Calu3 (cell line): ENCODE measurements at places on chromosomes 7 and 10.

DNA sequence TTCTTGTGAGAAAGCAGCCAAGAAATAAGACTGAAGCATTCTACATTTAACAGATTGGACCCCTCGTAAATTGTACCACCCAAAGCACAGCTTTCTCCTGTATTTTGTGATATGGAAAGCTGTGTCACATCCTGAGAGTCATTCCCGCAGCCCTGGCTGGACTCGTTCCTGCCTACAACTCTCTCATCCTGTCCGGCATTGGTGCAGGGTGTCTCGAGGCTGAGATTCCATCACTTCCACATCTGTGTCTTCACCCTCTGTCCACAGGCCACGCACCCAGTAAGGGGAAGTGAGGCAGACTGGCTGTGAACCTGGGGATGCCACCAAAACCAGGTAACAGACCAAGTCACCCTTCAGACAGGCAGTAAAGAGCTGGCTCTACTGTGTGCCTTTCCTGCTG is 146.2 kb upstream of the KLF6 start:
- no peak for DNase-seq

DNA sequence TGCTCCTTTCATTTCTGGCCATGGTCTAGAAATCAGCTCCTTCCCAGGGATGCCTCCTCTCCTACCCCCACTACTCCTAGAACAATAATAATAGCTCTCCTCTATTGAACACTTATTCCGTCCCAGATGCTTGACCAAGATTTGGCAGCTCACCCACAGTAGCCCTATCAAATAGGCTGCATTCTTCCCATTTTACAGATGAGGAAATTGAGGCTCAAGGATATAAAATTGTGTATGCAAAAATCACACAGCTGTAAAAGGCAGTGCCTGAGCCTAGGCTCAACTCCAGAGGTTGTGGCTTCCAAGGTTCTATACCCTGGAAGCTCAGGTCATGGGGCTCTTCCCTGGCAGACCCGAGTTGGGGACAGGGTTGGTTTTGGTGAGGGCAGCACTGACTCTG is 82.3 kb downstream of the C10orf105 start:
- DNase-seq, result no peak

DNA sequence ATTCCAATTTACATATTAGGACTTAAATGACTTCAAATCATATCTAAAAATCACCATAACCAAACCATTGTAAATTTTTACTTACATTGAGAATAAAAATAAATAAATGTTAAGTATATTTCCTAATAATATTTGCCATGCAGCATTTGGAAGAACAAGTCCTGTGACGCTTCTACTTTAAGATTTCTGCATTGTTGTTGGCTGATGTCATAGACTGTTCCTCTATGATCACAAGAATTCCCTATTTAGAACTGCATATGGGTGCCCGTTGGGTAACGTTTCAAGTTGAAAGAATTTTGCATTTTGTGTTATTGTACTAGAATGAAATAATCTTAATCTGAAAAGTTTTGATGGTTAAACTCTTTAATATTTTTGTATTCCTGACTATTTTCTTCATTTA is 5.1 kb upstream of the ITGB1 start:
- no peak for DNase-seq

DNA sequence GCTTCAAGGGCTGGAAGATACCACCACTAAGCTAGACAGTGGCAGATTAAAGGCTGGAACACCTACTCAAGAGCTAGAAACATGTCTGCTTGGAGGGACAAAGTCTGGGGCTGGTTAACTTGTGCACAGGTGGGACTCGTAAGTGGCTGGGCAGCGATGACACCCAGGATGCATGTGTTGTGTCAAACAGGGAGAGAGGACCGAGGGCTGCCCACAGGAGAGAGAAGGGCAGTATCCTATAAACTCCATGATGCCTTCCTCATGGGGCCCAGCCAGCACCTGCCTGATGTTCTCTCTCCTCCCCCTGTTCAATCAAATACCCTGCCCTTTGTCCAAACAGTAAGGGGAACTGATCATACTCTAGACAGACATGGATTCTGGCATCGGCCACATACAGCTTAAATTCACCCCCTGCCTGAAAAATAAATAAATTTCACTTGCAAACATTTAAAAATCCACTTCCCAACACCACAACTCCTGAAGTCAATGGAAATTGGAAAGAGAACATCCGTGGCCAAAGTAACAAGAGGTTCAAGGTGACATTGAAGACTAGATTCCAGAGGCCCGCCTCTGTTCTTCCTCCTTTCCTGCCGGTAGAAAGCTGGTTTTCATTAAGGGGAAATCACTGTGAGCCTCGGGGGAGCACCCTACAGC is 50.6 kb downstream of the CHST15 start:
- no peak for DNase-seq

GRCh38 chr10:97928897-97929296 is 79.3 kb downstream of the GOLGA7B start:
- no peak for DNase-seq

DNA sequence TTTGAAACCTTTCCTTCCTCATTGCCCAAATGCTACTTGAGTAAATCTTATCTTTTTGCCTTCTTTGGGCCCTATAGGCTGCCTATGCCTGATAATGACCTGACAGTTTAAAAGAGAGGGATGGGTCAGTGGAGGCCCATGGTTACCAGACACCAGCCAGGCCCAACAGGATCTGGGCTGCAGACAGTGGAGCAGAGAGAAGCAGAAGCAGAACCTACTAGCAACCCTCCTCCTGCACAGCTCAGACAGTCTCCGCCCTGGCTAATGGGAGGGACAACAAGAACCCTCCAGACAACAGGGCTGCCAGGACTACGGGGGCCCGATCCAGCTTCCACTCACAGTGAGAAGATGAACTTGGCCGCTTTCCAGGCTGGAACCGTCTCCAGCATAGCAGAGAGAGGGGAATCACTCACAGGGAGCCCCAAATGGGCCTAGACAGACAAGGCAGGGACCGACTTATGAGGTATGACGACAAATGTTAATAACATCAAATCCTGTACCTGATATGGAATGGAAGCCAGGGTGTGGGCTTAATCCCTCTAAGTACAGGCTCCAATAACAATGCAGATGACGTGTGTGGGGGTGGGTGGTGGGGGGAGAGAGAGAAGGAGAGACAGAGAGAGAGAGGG is 31.7 kb upstream of the DGKI start:
- no peak for DNase-seq

- no peak for DNase-seq
These were observed 16.8 kb downstream of the OSBPL3 start for GRCh38 chr7:24963218-24963617.
